ENCODE measurements at places on chromosomes 16 and 17.

DNA sequence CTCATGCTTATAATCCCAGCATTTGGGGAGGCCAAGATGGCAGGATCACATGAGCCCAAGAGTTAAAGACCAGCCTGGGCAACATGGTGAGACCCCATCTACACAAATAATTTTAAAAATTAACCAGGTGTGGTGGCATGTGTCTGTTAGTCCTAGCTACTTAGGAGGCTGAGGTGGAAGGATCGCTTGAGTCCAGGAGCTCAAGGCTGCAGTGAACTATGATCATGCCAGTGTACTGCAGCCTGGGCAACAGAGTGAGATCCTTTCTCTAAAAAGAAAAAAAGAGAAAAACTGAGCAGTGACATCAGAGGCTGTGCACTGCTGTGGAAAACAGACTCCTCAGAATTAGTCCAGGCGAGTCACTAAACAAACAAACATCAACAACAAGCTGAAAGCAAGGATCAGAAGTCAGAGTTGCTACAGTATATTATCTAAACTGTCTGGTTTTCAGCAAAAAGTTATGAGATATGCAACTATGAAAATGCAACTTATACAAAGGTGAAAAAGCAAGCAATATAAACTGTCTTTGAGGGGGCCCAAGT, 39.3 kb downstream of the CBFB start:
- no peak for DNase-seq

DNA sequence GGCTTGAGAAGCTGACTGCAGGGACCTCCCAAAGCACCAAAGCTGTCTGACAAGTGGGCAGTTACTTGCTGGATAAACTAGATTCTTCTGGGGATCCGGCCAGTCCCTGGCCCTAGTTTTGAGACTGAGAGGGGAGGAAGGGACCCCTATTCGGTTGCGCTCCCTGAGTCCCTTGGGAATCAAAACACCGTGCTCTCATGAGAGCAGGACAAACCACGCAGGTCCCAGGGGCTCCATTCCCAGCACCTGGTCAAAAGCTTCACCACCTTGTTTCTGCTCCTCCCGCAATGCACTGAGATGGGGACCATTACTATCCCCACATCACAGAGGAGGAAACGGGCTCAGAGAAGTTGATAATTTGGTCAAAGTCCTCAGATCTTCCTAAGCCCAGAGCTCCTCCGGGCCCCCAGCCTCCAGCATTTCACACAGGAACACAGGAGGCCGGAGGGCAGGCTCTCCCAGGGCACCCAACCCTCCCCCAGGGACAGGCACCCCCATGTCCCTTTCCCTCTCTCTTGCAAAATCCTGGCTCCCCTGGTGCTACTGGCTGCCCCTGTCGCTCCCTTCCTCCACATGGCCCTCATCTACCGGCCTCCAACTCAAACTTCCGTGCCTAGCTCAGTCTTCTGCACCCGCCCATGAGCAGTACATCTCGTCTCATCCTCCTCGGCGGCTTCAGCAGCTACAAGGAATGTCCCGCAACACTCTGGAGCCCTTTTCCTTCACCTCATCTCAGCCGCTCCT, 3.3 kb downstream of the TRIM65 start:
- no peak for DNase-seq

- DNase-seq = no peak
Measured at GRCh38 chr16:58442547-58442946, 50.3 kb downstream of the GINS3 start.

DNA sequence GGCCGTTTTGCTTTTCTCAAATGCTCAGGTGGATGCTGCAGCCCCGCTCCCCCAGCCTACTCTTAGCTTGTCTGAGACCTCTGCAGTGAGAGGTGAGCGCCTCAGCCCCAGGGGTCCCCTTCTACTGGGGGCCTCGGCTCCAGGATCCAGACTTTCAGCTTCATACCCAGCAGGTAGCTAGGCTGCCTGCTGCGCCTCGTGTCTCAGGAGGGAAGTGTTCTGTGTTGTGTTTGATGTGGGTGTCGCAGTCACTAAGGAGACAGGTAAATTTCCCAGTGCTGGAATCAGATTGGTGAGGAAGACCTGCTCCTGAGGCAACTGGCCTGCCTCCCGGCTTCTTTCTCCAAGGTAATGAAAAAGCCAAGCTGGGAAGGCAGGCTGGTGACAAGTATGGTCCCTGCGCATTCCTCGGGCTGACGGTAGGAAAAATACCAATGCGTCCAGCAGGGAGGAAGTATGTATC, 604.0 kb upstream of the SALL1 start:
- DNase-seq = no peak

DNA sequence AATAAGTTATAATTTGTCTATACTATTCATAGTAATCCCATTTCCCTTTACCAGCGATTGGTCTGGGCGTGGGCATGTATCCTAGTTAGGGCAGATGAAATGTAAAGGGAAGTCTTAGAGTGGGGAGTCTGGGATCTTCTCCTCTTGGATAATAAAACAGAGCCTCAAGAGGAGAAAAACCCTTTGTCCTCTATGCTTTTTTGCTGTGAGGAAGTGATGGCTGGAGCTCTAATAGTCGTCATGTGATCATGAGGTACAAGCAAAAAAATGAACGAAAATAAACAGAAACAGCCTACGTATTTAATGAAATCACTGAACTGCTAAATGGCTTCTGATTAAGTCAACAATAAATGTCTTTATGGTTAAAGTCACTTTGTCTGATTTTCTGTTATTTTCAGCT, 26.8 kb downstream of the EFCAB5 start:
- DNase-seq = no peak

DNA sequence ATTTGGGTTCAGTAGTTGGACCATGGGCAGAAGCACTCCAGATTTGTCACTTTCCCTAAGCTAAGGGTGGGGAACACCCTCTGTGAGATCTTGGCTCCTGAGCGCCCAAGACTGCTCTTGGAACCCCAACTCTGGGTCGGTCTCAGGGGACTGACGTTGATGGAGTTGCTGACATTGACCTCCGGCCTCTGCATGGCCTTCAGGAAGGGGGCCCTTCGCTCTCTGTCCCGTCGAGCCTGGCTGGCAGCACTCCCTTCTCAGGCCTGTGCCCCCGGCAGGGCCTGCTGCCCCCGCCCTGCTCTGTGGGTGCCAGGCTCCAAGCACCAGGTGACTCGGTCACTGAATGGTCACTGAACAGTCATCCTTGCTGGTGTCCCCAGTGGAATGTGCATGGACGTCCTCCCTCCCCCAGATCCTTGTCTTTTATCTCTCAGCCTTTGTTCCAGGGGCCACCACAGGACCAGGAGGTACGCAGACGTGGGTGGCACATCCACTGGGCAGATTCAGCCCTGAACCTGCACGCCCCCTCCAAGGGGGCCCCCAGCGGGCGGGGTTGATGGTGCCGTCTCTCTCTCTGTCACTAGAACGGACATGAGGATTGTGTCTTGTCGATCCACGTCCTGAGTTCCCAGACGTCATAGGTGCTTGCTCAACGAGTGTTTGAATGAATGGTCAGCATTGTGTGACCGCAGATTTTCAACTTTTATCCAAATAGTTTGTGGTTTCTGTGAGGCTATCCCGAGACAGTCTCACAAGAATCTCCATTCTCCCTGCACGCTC, 314.5 kb downstream of the SEC14L1 start:
- DNase-seq = no peak

DNA sequence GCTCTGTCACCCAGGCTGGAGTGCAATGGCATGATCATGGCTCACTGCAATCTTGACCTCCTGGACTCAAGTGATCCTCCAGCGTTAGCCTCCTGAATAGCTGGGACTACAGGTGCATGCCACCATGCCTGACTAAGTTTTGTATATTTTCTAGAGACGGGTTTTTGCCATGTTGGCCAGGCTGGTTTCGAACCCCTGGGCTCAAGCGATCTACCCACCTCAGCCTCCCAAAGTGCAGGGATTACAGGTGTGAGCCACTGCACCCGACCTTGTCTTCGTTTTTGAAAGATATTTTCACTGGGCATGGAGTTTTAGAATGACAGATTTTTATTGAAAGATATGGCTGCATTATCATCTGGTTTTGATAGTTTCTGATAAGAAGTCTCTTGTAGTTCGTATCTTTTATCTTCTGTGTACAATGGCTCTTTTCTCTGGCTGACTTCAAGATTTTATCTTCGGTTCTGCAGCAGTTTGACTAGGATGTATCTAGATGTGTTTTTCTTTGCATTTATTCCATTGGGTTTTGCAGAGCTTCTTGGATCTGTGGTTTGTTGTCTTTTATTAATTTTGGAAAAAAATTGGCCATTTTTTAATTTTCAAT, 14.6 kb downstream of the ADGRG5 start:
- no peak for DNase-seq
